Activated CD4-positive, alpha-beta T cell treated with anti-CD3 and anti-CD28 coated beads, Interleukin-2, amount 10 ng/mL, durations not matched to agents 24 days and 14 days (primary cell): ENCODE measurements at places on chromosomes 1 and 21. TPM values are rescaled to one million over a fixed set of nuclear protein-coding genes. Genes with fewer than 3 reads are reported as not detected.
A peak's percentile ranks its signal among the peaks of the same experiment; 100 is the strongest.

GRCh38 chr1:168135116-168135920, 1.4 kb downstream of the GPR161 start:
- peaks cover 4% of the 10 kb centered on the region for H3K36me3 ChIP-seq
- H3K4me3 ChIP-seq: peak overlapping the region; percentile 91
- no peak overlapping the region for H3K27ac ChIP-seq
- peaks cover 62% of the 10 kb centered on the region for H3K27me3 ChIP-seq
- H3K4me1 ChIP-seq: peaks cover 15% of the 10 kb centered on the region

- H3K4me1 ChIP-seq: peaks cover 2% of the 10 kb centered on the region
- H3K27me3 ChIP-seq: peaks cover 7% of the 10 kb centered on the region
- DNase-seq: no peak
- no peak overlapping the region for H3K27ac ChIP-seq
- H3K36me3 ChIP-seq: no peaks in the 10 kb centered on the region
These were observed 2.9 kb upstream of the TFF3 start for GRCh38 chr21:42317826-42318746.

GRCh38 chr21:35485364-35485763, 436.3 kb upstream of the RUNX1 start:
- DNase-seq: no peak
- no peak overlapping the region for H3K4me3 ChIP-seq
- no peak overlapping the region for H3K27ac ChIP-seq
- no peaks in the 10 kb centered on the region for H3K36me3 ChIP-seq

DNA sequence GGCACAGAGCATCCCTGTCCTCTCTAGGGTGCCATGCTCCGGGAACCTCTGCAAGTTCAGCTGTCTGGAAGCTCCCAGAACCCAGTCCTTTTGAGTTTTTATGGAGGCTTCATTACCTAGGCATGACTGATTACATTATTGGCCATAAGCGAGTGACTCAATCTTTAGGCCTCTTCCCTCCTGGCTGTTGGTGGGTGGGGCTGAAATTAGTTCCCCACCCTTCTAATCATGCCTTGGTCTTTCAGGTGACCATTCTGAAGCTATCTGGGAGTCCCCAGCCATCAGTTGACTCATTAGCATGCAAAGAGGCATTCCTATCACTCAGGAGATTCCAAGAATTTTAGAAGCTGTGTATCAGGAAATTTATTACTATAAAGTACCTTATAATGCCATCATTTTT, 46.6 kb downstream of the WLS start:
- peaks cover 5% of the 10 kb centered on the region for H3K4me1 ChIP-seq
- no peaks in the 10 kb centered on the region for H3K36me3 ChIP-seq
- H3K27ac ChIP-seq: no peak overlapping the region
- peaks cover 7% of the 10 kb centered on the region for H3K27me3 ChIP-seq

GRCh38 chr21:41578083-41578482, 70.1 kb upstream of the TMPRSS2 start:
- H3K27me3 ChIP-seq: peaks cover 8% of the 10 kb centered on the region
- DNase-seq: no peak
- H3K4me1 ChIP-seq: no peaks in the 10 kb centered on the region
- no peak overlapping the region for H3K27ac ChIP-seq

Gene WDR26
- total RNA-seq: 81.0 and 90.9 TPM in 2 replicates

DNA sequence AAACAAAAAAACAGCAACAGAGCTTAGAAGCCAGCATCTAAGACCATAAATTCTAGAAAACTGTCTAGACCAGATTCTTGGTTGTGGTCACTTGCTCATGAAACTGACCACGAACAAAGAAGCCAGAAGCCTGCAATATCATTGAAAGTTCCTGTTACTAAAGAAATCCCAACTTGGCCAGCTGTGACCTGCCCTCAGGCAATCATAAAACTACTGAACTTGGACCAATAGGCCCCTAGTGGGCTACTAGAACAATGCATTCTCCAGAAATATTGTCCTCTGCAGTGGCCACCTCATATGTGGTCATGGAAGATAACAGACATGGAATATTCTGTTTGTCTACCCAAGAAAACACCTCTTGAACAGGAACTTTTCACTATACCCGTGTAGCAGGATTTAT, 87.7 kb downstream of the SPATA17 start:
- H3K36me3 ChIP-seq: no peaks in the 10 kb centered on the region
- no peak overlapping the region for H3K4me3 ChIP-seq
- no peak for DNase-seq
- H3K4me1 ChIP-seq: no peaks in the 10 kb centered on the region
- no peak overlapping the region for H3K27ac ChIP-seq

DNA sequence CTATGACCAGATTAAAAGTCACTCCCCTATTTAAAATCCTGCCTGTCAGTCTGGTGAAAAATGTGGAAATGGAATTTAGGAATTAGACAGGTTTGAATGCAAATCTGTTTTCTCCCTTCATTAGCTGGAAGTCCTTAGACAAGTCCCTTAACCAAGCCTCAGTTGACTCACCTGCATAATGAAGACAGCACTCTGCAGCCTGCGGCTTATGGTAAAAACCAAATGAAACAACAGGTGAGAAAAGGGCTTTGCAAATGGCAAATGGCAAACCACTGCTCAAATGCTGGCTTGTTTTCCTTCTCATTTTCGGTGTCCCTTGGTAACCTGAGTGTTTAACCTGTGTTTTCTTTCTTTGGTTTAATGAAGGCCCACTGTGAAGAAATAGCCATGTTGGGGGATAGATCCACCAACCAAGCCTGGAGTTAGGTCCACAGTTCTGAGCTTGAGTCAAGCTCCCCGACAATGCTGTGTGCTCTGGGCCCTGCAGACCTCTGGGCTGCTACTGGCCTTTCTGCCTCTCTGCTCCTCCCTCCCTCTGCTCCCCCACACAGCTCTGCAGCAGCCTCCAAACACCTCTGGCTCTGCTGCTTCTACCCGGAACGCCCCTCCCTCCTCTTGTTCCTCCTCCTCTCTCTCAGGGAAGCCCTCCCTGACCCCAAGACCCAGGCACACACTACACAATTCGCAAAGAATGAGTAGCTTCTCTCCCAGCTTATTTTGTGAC, 641.8 kb downstream of the MATN1 start:
- no peaks in the 10 kb centered on the region for H3K36me3 ChIP-seq
- DNase-seq: no peak
- H3K27ac ChIP-seq: no peak overlapping the region
- H3K4me1 ChIP-seq: no peaks in the 10 kb centered on the region
- H3K4me3 ChIP-seq: no peak overlapping the region

Gene DIO1
- total RNA-seq: not detected in 2 replicates

DNA sequence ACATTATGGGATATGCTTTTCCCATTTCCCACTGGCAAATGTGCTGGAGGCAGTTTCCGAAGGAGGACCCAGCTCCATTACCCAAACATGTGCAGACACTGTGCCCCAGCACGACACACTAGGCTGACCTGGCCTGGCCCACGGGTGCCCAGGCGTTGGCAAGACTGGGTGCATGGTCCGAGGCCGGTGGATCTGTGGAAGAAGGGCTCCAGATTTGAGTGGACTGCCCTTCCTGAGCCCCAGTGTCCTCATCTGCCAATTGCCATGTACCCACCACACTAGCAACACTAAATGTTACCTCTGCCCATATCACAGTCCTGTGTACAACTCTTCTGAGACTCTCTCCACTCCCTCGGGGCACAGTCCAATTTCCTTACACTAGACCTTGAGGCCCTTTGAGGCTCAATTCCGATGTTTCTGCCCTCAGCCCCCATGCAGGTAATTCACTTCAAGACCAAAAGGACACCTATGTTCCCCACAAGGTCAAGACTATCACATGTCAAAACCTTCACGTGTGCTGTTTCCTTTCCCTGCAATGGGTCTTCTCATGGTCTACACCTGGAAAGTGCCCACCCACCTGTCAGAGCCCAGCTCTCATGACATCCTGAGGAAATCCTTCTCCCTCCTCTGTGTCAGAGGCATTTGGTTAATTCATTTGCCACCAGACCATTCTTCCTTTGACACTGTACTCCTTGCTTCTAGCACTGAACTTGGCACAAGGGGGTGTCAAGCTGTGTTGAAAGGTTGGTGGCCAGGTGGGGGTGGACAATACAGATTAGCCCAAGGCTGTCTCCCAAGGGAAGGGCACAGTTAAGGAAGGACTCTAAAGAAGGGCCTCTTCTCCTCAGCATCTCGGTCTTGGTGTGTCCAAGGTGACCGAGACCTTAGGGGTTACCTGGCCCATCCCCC, 124.9 kb downstream of the DMRTB1 start:
- DNase-seq: no peak
- H3K27me3 ChIP-seq: peaks cover 10% of the 10 kb centered on the region
- peaks cover 10% of the 10 kb centered on the region for H3K4me1 ChIP-seq
- H3K27ac ChIP-seq: no peak overlapping the region
- no peak overlapping the region for H3K4me3 ChIP-seq

GRCh38 chr21:15775291-15775690, 45.5 kb downstream of the USP25 start:
- no peak for DNase-seq
- peaks cover 20% of the 10 kb centered on the region for H3K36me3 ChIP-seq
- H3K4me3 ChIP-seq: no peak overlapping the region
- H3K4me1 ChIP-seq: peaks cover 12% of the 10 kb centered on the region
- no peak overlapping the region for H3K27ac ChIP-seq

DNA sequence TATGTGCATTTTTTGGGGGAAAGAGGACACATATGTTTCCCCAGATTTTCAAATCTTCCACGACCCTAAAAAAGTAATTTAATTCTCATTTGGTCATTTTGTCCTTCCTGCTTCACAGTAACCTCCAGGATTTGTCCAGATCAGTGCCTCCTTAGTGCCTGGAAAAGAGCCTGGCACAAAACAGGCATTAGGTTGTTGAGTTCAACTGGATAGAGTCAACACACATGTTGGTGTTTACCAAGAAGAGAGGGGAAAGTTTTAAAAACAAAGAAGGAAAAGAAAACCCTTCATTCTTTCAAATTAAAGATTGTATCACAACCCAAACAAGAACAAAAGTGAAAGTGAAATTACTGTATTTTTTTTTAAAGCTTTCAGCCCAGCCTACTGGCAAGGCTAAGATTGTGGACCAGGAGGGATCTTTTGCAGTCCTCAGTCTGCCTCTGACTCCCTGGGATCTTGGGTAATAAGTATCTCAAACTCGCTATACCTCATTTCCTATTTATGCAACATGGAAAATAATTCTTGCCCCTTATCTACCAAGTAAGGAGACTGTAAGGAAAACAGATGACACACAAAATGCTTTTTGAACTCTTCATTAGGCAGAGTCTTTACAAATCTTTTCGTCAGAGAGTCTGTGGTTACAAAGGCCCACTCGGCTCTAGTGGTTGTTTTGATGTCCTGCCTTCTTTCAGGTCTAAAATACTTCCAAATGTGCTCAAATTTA, 57.8 kb downstream of the ZNF281 start:
- peaks cover 38% of the 10 kb centered on the region for H3K4me1 ChIP-seq
- DNase-seq: peak; percentile 77
- H3K4me3 ChIP-seq: peak overlapping the region; percentile 53
- H3K27ac ChIP-seq: peak overlapping the region; percentile 67

Gene FMO5
- total RNA-seq: 0.12 TPM in 1 of 2 replicates, not detected in the other

DNA sequence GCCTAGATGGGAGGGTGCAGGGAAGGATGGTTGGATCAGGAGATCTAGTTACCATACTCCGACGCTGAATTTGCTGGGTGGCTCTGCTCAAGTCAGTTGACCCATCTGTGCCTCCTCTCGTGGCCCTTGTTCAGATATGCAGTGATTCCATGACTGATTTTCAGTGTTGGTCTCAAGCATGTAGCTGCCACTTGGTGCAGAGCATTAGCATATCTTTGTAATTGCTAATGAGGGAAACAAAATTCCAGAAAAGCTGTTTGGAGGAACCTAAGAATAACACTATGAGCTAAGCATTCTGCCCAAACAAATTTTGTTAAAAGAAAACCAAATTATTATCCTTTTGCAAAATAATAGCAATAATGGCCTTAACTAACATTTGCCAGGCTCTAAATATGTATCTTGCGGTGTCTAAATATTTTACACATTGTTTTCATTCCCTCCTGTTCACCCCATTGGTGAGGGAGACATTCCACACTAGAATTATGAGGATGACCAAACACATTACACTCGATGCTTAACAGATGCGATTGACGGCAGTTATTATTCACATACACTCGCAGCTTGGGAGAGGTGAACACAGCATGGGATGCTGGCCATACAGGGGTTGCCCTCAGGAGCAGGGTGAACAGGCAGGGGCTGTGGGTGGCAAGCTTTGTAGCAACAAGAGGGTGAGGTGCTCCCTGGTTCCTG, 69.1 kb downstream of the KCNJ15 start:
- no peaks in the 10 kb centered on the region for H3K27me3 ChIP-seq
- peaks cover 15% of the 10 kb centered on the region for H3K4me1 ChIP-seq
- DNase-seq: no peak

GRCh38 chr1:193539731-193540459, 353.5 kb upstream of the B3GALT2 start:
- peak overlapping the region; percentile 94 for H3K27ac ChIP-seq
- peak overlapping the region; percentile 79 for H3K4me3 ChIP-seq
- peaks cover 15% of the 10 kb centered on the region for H3K36me3 ChIP-seq

GRCh38 chr21:16195538-16195910, 465.7 kb downstream of the USP25 start:
- no peak overlapping the region for H3K27ac ChIP-seq
- peak overlapping the region; percentile 28 for H3K4me3 ChIP-seq
- no peak for DNase-seq
- peaks cover 3% of the 10 kb centered on the region for H3K4me1 ChIP-seq
- no peaks in the 10 kb centered on the region for H3K36me3 ChIP-seq
- peaks cover 6% of the 10 kb centered on the region for H3K27me3 ChIP-seq

Gene GIPC2
- 0.05 TPM in 1 of 2 replicates, not detected in the other for total RNA-seq

- H3K36me3 ChIP-seq: no peaks in the 10 kb centered on the region
- peaks cover 2% of the 10 kb centered on the region for H3K4me1 ChIP-seq
- no peak overlapping the region for H3K4me3 ChIP-seq
These were observed 307.7 kb downstream of the AJAP1 start for GRCh38 chr1:4961935-4962645.

Gene PDE9A
- total RNA-seq: 10.7 and 13.1 TPM in 2 replicates

DNA sequence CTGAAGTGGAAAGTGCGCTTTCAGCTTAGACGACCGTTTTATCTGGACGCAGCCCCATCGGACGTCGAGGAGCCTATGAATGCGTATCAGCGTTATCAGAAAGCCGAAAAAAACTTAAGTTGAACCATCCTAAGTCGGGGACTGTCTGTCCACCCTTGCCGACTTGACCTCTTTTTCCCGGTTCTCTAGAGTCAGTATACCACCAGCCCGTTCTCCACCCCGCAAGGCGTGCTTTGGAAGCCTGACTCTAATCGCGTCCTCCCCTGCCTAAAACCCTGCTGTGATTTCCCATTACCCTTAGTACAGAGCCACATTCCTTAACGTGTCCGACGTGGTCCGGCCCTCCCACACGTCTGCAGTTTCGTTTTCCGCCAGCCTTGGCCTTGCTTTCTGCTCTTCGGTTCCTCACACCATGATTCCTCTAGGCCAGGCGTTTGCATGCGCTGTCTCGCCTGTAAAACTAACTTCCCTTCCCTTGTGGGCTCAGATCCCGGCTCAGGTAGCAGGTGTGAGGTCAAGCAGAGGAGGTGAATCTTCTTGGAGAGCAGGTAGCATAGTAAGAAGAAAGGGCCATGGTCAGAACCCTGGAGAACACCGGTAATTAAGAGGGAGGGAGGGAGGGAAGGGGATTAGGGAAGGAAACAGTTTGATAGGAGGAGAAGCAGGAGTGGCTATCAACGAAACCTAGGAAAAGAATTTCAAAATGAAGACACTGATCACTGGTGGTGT, 865 bp downstream of the ADPRS start:
- H3K4me3 ChIP-seq: peak overlapping the region; percentile 95
- H3K27me3 ChIP-seq: peaks cover 2% of the 10 kb centered on the region
- DNase-seq: peak; percentile 76
- H3K4me1 ChIP-seq: peaks cover 21% of the 10 kb centered on the region
- peak overlapping the region; percentile 89 for H3K27ac ChIP-seq

Gene PGBD5
- 0.09 TPM in 1 of 2 replicates, not detected in the other for total RNA-seq

- H3K27me3 ChIP-seq: peaks cover 27% of the 10 kb centered on the region
- H3K4me1 ChIP-seq: peaks cover 2% of the 10 kb centered on the region
- no peak for DNase-seq
- H3K4me3 ChIP-seq: no peak overlapping the region
- H3K27ac ChIP-seq: no peak overlapping the region
These were observed 13.0 kb downstream of the RD3 start for GRCh38 chr1:211478801-211479578.
